ENCODE measurements at places on chromosomes 16 and 17. TPM values are rescaled to one million over a fixed set of nuclear protein-coding genes. Genes with fewer than 3 reads are reported as not detected.

MAPT gene
- 4.7 TPM for total RNA-seq

C16orf74 gene
- 1.0 TPM for total RNA-seq

TP53TG3C gene
- not detected for total RNA-seq

PRAC1 gene
- not detected for total RNA-seq

GRAP gene
- total RNA-seq, result 6.3 TPM

OR1F1 gene
- not detected for total RNA-seq

DOC2B gene
- 2.1 TPM for total RNA-seq

SLC7A6 gene
- total RNA-seq, result 9.4 TPM

WSCD1 gene
- 33.4 TPM for total RNA-seq

EVI2A gene
- total RNA-seq, result 1.0 TPM

KCNJ18 gene
- not detected for total RNA-seq

OR1A1 gene
- not detected for total RNA-seq

TBC1D3 gene
- not detected for total RNA-seq

HYDIN gene
- 3.7 TPM for total RNA-seq

SYT17 gene
- total RNA-seq, result 2.6 TPM

PRSS21 gene
- total RNA-seq, result not detected

OR3A3 gene
- not detected for total RNA-seq

TBC1D3G gene
- not detected for total RNA-seq

PHKB gene
- 68.9 TPM for total RNA-seq

KRT33A gene
- total RNA-seq, result not detected

CLEC19A gene
- not detected for total RNA-seq

LRRC75A gene
- total RNA-seq, result 3.7 TPM

SLC4A1 gene
- 47.0 TPM for total RNA-seq

Measured in skeletal muscle tissue (tissue), 5 donors.